Cerebellum (tissue), 4 donors: ENCODE measurements at places on chromosomes 6 and 20. TPM values are rescaled to one million over a fixed set of nuclear protein-coding genes. Genes with fewer than 3 reads are reported as not detected.
A peak's percentile ranks its signal among the peaks of the same experiment; 100 is the strongest.

Gene SYNDIG1
- 12.4 TPM for total RNA-seq

Gene SENP6
- 219 TPM for total RNA-seq

Gene NHSL1
- total RNA-seq: 51.8 TPM

Gene NRSN2
- 21.0 TPM for total RNA-seq

Gene PBX2
- total RNA-seq: 21.3 TPM

Gene TRMT11
- total RNA-seq: 33.8 TPM

Gene ASCC3
- 41.6 TPM for total RNA-seq

Gene OOEP
- not detected for total RNA-seq

Gene DSP
- total RNA-seq: 9.9 TPM

DNA sequence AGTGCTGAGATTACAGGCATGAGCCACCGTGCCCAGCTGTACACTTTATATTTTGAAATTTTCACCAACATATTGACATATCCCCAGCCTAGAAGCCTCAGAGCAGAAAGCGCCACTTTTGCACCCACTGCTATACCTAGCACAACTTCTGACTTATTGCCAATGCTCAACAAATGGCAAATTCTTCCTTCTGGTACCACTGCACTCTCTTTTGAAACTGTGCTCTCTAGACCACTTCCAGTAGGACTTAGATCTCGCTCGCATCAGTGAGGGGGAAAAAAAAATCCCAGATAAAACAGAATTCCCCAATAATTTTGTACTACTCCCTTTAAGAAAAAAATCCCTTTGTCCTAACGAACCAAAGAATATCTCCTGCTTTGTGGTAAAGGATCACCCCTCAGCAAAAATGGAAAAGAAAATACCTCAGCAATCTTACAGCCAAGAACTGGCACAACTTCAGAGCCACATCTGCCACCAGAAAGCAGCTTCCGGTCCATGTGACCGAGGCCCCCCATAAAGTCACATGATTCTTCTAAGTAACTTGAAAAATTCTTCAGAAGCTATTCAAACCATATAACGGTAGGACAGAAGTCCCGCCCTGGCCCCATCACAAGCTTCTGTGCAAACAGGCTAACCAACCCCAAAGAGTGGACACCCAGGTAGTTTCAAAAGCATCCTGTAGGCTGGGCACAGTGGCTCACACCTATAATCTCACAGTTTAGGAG lies 18.5 kb upstream of the IL17F start:
- DNase-seq: no peak

DNA sequence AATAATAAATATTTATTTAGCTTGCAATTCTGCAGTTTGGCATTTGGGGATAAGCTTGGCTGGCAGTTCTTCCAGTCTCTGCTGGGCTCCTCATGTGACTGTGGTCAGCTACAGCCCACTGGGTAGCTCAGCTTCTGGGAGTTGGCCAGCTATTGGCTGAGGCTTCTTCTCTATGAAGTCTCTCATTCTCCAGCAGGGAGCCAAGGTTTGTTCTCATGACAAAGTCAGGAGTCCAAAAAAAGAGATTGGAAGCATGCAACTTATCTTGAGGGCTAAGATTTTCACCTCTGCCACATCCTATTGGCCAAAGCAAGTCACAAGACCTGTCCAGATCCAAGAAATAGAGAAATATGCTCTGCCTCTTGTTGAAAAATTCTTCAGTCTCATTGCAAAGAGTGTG lies 94.6 kb downstream of the SNAP25 start:
- DNase-seq: peak; percentile 39

GRCh38 chr20:25313593-25313992 lies 65.7 kb downstream of the PYGB start:
- DNase-seq: no peak

DNA sequence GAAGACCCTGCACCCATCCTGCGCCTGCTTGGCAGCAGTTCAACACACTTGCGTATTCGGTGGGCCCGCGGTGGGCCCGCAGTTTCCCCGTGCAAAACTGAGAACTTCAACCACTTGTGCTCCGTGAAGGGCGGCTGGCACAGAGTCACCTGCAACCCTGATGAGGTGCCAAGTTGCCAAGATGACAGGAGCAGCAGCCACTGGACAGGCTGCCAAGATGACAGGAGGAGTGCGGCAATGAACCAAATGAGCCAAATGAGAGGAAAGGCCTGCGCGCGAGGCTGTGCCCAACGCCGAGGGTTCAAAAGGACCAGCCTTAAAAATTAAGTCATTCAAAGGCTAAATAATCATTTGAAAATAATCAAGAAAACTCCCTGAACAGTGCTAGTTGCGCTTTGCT lies 20.1 kb downstream of the DIDO1 start:
- DNase-seq: peak; percentile 92

DNA sequence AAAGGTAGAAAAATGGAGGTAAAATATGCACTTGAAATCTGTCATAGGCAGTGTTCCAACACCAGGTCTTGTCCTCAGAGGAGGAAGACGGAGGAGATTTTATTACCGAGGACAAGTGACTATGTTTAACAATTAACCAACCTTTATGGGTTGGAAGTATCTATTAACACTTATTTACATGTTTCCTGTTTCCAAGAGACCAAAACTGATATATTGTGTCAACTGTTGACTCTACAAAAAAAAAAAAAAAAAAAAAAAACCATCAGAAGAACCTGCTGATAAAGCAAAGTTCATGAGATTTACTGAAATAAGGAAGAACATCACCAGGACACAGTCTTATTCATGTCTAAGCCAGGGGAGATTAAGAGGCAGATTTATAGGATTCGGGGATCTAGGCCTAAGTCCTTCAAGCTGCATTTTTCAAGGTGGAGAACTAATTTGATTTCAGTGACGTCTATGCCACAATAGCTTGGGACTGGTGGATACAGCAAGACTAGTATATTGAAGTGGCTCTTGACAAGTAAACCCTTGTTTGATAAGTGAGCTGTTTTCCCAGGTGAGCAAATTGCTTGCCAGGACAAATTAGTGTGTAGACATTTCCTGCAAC lies 126.6 kb upstream of the NAA20 start:
- DNase-seq: no peak

DNA sequence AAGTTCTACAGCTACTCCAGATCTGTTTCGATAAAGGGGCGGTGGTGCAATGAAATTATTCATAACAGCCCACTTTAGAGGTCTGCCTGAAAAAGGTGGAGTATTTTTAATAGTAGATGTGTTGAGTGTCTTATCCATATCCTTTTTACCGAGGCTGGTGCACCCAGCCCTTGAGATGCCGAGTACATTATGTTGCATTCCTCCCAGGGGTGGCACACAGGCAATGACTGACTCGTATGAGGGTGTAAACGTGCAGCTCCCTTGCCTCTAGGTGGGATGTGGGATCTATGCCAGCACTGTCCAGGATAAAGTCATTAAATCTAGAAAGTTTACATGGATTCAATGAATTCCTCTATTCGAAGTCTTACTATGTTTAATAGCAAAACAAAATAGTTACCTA lies 355.6 kb downstream of the PLCB1 start:
- no peak for DNase-seq

GRCh38 chr6:18579869-18580268 lies 192.7 kb downstream of the RNF144B start:
- no peak for DNase-seq

GRCh38 chr6:35962779-35963560 lies 42.1 kb upstream of the SRPK1 start:
- DNase-seq: no peak

DNA sequence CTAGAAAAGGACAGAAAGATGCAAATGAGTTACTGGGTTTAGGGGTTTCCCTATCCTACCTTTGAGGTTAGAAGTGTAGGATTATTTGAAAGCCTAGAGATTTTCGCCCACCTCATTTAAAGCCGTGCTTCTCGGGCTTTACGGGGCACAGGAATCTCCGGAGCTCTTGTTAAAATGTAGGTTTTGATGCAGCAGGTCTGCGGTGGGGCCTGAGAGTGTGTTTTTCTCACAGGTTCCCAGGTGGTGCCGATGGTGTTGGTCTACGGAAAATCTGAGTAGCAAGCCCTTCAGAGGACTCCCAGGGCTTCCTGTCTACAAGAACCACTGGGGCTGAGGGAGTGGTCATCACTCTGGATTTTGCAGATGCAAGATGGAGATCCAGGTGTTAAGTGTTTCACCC lies 47.5 kb downstream of the TRAM2 start:
- DNase-seq: no peak

- no peak for DNase-seq
Observed at GRCh38 chr20:49477200-49477599, 5.3 kb downstream of the KCNB1 start.

DNA sequence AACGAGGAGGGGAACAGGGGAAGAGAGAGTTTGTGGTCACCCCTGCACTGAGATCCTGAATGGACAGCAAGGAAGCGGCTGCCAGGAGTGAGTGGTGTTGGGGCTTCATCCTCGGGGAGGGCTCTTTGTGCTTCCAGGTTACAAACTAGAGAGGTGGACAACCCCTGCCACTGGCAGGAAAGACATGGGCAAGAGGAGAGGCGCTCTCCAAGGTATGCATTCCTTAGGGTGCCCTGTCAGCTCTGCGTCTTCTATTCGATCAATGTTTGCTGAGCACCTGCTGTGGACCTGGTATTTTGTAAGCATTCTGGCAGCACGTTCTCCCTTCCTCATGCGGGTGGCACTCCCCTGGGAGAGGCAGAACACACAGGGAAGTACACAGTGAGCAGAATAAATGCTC lies 93.6 kb downstream of the CDH4 start:
- DNase-seq: no peak

DNA sequence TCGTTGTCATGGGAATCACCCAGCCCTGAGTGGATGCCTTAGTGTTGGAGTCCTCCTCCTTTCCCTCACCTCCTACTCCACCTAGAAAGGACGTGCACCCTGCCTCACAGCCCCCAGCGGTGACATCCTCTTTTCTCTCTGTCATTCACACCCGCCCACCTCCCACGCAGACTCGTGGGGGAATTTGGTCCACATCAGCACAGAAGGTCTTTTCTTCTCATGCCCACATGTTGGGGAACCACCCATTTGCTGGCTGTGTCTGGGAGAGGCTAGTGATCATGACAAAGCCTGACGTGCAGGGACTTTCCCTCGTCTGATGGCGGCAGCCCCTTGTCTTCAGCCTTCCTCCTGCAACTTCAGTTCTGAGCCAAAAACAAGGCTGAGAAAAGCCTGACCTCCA lies 96.0 kb upstream of the CNKSR3 start:
- no peak for DNase-seq

DNA sequence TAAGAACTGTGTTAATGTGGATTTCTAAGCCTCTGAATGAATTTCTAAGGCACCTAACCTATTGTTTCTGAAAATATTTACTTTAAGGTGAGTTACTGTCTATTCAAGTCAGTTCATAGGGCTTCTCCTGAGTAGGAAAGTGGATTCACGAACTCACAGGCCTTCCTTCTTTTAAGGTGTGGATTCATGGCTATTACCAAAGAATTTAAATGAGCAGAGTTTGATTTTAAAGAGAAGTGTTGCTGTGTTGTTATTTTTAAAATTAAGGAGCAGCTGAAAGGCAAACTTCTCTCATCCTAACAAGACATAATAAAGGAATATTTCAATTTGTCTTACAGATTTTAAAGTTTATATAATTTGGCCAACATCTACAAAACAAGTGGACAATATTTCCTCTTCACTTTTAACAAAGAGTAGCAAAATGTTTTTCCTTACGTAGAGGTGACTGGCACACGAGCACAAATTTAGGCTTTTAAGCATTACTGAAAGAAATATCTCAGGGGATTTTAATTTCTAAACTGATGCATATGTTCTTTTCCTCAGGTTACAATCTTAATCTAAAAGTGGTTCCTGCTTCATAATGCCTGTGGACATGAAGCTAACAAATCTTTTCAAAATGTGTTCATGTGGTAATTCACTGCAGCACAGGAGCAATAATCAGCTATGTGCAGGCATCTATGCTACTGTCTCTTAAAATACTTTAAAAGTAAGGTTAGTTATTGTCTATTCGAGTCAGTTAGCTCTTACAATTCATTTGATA lies 602 bp upstream of the TSPYL4 start:
- no peak for DNase-seq

DNA sequence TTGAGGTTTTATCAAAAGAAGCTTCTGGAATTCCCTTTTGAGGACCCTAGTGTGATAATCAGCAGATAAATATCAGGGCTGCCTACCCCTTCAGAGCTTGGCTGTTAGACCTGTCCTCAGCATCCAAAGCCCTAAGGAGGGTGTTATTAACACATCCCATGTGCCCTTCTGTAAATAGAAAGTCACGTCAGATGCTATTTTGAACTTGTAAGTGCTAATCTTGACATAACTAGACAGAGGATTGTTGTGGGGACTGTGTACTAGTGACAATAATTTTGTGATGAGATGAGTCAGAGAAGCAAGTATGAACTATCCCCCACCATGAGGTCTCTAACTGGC lies 4.9 kb upstream of the LAMA4 start:
- no peak for DNase-seq

- DNase-seq: no peak
Observed at GRCh38 chr20:52622081-52622480, 350.1 kb upstream of the TSHZ2 start.

GRCh38 chr6:92404281-92404680 lies 1015.1 kb downstream of the EPHA7 start:
- no peak for DNase-seq

- DNase-seq: no peak
Observed at GRCh38 chr20:43345676-43346075, 112.0 kb upstream of the SRSF6 start.

DNA sequence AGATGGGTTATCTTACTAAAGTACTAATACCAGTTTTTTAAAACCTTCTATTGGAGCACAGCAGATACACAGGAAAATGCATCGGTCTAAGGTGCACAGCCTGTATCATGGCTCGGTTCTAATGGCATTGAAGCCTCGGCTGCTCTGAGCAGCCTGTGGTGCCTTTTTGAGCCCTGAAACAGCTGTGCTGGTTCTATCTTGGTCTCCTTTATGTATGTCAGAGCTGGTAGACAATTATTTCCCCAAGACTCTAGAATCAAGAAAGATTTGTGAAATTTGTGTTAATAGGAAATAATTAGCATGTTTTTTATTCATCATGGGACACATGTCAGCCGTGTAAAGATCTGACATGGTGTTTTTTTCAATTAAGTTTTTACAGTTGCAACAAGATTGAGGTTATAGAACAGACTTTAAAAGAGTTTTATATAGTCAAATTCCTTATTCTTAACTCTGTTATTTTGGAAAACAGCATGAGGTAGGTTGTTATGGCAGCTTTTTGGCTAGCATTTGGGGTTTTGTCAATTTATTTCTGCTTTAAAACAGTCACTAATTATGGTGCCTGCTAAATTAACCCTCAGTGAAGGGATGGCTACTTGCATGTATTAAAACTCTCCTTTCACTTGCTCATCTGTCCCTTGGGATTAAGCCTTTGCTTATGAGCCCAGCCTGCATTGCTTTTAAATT lies 40.3 kb upstream of the C20orf144 start:
- no peak for DNase-seq

DNA sequence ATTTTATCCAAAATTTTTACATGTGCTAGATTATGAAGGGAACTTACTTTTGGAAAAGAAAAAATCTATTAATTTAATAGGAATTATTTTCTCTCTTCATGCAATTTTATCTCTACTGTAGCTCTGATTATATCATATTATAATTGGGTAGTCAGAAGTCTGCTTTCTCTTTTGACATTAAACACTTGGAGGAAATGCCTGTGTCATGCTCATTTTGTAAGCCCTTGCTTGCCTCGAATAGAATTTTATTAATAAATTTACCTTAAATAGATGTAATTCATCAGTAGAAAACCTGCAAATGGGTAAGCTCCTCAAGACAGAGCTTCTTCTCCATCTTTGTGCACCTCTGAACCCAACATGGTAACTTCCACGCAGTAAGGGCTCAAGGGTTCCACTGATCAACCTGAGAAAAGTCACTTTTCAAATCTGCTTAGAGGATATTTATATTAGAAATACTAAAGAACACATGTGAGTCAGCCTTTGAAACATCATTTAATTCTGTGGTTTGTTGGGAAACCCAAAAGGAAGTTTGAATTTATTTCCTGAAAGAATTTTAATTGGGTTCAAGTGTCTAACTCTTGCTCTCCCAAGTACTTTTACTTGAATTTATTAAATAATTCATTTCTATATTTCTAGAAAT lies 266.0 kb downstream of the ALDH8A1 start:
- DNase-seq: no peak
